ENCODE measurements at places on chromosomes 11 and 22.

- peak; percentile 85 for DNase-seq
Measured at GRCh38 chr11:19071255-19071654, 10.7 kb upstream of the MRGPRX2 start.

DNA sequence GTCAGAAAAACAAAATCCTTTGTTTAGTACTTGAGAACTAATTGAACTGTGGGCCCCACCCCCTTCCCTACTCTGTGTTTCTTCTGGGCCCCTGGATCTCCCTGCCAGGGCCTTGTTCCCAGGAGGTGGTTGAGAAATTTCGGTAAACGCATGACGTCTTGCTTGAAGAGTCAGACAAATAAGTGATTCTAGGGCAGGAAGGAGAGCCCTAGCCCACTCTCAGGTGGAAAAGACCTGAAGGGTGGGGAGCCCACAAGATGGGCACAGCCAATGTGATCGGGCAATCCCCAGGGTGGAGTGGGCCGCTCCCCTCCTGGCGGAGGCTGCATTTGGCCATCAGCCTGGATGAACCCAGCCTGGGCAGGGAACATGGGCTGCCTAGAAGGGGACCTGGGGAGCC is 16.8 kb upstream of the P2RY2 start:
- DNase-seq = no peak

GRCh38 chr11:48104568-48104924 is 112.1 kb upstream of the OR4B1 start:
- DNase-seq = no peak

DNA sequence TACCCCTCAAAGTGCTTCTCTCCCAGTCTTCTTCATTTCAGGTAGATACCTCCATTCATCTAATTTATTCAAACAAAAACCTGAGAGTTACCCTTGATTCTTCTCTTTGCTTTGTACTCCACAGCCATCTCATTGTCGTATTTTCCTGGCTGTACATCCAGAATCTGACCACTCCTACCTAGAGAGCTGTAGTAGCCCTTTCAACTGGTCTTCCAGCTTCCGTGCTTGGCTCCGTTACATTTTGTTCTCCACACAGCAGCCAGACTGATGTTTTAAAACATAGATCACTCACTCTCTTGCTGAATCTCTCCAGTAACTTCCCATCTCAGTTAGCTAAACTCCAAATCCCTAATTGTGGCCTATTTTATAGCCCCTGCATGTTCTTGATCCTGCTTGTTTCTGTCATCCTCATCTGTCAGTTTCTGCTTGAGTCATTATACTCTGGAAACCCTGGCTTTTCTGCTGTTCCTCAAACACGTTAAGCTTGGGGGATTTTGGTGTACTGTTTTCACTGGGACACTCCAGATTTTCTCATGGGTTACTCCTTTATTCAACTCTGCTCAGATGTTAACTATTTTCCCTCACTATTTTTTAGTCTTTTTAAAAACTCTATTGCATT is 7.4 kb downstream of the SPCS2 start:
- DNase-seq = no peak

DNA sequence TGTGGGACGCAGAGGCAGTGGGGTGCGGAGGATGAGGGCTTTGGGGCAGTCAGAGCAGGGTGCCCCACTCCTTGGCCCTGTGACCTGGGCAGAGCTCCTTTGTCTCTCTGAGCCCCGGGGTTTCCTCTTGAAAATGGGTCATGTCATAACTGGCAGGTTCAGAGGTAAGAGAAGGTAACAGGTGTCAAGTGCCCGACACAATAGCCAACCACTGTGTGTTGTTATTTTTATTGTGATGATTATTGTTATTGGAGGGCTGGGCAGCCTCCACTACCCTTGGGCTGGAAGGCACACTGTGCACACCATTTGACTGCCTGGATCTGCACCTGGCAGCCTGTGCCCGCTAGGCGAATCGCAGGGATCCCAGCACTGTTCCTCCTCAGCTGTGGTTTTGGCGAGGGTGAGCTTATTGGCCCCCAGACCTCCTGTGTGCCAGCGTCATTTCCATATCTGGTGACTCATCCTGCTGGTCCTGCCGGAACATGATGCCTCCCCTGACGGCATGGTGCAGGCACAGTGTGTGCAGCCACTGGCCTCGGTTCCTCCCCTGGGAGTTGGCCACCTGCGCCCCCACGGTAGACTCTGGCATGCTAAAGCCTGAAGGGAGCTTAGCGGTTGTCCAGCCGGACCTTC is 15.4 kb upstream of the SOX10 start:
- no peak for DNase-seq
